ENCODE measurements at places on chromosomes 2 and 18.

GRCh38 chr18:64055019-64055418, 85.1 kb downstream of the SERPINB8 start:
- DNase-seq: no peak

GRCh38 chr2:229749779-229750178, 35.4 kb upstream of the DNER start:
- DNase-seq: no peak

GRCh38 chr18:46660957-46661749, 4.1 kb upstream of the LOXHD1 start:
- DNase-seq: no peak

GRCh38 chr2:168345601-168346000, 98.2 kb upstream of the STK39 start:
- DNase-seq: no peak

DNA sequence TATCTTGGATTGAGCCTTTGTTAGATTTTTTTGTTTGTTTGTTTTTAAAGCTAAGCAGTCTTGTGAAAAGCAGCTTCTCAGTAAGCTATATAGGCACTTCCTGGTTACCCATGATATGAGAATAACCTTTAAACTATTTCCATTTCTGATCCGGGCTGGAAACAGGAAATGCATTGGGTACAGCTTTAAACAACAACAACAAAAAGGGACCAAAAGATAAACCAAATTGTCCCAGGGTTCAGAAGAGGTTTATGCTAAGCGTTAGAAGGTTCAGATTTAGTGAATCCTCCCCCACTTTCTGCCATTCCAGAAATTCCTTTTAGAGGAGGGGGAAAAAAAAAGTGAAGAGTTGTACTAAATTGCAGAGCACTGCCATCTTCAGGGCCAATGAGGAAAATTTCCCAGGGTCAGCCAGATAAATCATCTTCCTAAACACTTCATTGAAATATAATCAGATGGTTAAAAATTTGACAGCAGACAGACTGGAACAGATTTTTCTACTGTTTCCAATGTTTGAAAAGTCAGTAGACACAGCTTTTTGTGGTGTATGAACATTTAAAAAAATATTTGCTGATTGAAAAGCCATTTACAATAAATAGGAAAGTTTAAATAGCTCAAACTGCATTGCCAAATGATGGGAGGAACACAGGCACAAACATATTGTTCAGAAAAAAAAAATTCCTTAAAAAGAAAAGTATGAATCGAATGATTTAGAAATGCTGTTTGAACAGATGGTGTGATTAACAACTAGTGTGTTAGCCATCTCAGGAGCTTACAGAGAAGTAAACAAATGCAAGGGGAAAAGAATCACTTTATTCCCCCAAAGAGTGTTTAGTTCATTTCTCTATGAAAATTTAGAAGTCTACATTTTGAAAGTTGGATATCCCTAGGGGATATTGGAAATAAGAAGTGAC, 189.9 kb upstream of the TANK start:
- no peak for DNase-seq

GRCh38 chr2:169761251-169761969, 27.8 kb downstream of the KLHL23 start:
- no peak for DNase-seq

DNA sequence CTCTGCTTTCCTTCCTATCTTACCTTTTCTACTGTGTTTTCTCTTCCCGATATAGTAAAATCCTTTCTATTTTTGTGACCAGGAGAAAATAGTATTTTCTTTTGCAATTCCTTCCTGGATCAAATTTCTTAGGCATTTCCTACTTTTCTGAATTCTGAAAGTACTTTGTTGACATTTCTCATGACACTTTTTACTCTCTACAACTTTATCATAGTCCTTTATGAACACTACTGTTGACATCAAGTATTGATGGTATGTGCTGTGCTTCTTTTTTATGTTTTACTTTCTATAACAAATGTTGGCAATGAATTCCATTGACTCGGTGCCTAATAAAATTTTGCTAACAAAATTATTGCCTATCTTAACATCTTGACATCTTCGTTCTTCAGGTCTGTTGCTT, 217.7 kb upstream of the TCF4 start:
- no peak for DNase-seq

DNA sequence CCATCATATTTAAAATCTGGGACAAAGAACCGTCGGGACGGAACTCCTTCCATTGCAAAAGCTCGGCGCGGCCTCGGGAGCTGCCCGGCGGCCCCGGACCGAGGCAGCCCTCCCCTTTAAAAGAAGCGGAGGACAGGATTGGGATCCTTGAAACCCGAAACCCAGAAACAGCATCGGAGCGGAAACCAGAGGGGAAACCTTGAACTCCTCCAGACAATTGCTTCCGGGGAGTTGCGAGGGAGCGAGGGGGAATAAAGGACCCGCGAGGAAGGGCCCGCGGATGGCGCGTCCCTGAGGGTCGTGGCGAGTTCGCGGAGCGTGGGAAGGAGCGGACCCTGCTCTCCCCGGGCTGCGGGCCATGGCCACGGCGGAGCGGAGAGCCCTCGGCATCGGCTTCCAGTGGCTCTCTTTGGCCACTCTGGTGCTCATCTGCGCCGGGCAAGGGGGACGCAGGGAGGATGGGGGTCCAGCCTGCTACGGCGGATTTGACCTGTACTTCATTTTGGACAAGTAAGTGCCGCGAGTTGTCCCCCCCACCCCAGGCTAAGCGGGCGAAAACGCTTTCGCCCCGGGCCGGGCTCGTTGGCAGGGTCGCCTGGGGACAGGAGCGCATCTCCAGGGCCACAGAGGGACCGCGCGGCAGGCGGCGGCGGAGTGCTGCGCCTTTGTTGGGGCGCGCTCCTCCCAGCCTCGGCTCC, at the start of gene ANTXR1:
Gene ANTXR1, plus strand, starts transcription at position 38 of the 698 bp plus-strand sequence. Its CDS starts 321 bp downstream, at position 359.
- DNase-seq: no peak

GRCh38 chr18:24914685-24915084, 437.3 kb downstream of the ZNF521 start:
- no peak for DNase-seq

DNA sequence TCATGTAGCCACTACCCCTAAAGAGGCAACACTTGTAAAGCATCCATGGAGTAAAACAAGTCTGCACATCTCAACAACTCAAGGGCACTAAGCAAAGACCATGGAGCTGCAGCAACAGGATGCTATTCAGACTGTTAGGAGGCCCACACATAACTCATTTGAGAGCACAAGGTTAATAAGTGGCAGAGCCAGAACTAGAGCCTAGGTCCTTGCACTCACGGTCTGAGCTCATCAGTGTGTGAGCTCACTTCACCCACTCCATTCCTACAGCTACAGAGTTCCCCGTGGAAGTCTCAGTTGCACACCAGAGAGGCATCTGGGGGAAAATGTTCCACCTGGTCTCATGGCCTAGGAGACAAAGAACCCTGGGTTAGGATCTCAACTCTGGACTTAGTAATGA, 35.0 kb downstream of the TTC32 start:
- DNase-seq: no peak

DNA sequence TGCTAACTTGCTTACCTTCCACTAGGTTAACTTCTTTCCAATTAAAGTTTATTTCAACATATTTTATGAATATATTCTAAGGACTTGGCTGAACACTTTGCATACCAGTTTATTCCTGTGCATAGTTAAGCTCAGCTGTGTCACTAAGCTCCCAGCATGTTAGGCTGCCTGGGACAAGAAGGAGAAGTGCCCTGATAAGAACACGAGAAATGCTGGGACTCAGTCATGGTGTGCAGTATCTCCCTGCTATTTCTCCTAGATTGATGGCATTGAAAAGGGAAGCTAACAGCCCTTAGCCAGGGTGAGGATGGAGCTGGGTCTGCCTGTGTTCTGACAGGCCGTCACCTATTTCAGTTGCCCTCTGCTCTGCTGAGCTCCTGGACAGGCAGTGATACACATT, 164.3 kb downstream of the TRABD2A start:
- no peak for DNase-seq

DNA sequence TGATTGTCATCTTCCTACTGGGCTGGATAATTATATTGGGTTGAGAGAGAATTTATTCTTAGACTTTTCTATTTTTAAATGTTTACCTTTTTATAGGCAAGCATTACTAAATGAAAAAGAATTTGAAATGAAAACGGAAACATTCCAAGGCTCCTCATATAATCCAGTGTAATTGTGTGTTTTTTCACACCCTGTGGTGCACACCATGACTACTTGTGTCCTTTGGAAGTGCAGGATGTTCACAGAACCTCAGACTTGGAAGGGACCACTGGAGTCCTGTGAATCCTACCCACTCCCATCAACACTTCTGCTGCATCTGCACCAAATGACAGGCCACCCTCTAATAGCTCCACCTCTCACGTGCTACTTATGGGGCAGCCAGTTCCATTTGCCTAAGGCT, 48.0 kb downstream of the NAT8 start:
- DNase-seq: no peak

GRCh38 chr18:35029770-35030169, 11.4 kb upstream of the MAPRE2 start:
- no peak for DNase-seq

DNA sequence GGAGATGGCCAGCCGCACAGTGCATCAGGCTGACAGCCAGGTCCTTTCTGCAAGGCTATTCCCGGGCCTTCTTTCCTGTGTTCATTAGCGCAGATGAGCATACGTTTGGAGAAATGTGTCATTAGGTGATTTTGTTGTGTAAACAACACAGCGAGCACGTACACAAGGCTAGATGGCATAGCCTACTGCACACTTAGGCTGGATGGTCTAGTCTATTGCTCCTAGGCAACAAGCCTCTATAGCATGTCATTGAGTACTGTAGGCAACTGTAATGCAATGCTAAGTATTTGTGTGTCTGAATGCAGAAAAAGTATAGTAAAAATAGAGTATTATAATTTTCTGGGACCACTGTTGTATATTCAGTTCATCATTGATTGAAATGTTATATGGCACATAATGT, 50.9 kb upstream of the PHLPP1 start:
- DNase-seq: no peak

- no peak for DNase-seq
These were observed 210.9 kb downstream of the GBX2 start for GRCh38 chr2:235957251-235957650.

- DNase-seq: no peak
These were observed 59.7 kb upstream of the PMAIP1 start for GRCh38 chr18:59839931-59840685.

DNA sequence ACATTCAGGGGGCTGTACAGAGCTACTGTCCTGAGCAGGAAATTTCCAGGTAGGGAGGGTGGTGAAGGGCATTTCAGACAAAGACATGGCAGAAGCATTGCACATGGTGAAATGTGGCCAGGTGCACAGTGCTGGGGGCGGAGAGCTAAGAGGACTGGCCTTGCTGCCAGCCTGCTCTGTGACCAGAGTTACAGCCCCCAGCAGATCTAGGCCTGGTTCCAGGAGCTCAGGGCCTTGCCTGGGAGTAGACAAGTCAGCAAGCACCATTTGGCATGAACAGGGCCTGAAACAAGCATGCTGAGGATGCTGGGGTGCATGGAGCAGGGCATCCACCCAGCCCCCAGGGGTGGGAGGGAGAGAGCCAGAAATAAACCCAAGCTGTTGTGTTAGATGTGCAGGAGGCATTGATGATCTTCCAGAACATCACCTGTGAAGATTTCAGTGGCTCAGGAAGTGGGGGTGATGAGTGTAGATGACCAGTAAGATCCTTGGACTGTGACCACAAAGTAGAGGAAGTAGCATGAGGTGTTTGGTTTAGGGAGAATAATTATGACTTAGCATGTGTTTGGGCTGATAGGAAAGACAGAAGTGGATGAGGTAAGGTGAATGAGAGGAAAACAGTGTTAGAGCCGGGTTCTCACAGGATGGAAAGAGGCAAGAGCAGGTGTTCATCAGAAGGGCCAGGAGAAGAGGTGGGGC, 61.1 kb downstream of the COA5 start:
- DNase-seq: no peak

DNA sequence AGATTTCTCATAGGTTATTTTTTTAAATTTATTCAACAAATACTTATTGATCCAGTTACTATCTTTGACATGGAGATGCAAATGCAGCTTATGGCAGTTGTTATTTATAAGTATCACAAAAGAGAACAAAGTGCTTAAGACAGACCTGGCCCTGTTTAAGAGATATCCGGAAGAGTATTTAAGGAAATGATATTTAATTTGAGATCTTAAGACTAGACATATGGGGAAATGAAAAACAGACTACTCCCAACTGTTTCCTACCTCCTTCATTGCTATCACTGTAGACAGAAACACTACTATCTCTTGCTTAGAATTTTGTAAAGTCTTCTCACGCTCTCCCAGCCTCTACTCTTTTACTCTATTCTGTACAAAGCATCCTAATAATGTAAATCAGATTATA, 36.0 kb downstream of the RPRD1A start:
- no peak for DNase-seq

DNA sequence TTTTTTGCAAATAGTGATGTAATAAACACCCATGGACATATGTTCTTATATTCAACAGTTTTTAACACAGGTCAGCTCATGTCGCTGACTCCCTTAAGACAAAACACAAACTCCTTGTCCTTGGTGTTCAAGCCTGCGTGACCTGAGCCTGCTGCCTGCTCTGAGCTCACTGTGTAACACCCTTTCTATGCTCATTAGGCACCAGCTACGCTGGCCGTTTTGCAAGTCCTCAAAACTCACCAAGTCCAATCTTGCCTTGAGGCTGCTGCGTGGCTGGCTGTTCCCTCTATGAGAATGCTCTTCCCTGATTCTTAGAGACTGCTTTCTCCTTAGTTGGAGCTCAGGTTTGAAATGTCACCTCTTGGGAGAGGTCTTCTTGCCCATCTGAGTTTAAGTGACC, 100.5 kb upstream of the GLI2 start:
- DNase-seq: no peak

DNA sequence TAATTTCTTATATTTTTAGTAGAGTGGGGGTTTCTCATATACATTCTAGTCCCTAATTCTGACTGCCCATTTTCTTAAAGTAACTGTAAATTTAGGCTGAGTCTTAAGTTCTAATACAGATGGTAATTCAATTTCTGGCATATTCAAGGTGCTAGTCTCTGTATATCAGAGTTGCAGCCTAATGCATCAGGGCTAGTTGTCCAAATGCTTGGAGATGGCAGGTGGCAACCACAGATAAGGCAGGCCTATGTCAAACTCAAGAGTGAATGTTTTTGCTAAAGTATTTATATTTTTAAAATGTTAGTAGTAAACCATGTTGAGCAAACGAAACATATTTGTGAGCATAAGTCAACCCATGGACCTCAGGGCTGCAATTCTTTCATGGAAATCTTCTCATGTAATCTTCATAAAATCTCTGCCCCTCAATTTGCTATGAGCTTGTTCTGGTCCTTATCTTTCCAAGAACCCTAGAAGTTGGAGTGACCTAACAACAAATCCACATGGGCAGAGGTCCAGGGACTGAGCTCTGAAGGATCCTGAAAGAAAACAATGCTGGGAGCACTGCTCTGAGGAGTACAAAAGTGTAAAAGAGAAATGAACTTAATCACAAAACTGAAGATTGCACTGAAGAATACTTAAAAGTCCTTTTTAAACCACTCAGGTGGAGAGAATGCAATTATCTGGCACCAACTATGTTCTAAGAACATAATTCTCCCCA, 27.3 kb upstream of the DSC2 start:
- no peak for DNase-seq

Data from activated naive CD4-positive, alpha-beta T cell (primary cell).